Kidney capillary endothelial cell (primary cell): ENCODE measurements at places on chromosomes 11 and 22.

- DNase-seq = peak; percentile 78
Observed at GRCh38 chr22:37747080-37747714, 50.3 kb downstream of the TRIOBP start.

DNA sequence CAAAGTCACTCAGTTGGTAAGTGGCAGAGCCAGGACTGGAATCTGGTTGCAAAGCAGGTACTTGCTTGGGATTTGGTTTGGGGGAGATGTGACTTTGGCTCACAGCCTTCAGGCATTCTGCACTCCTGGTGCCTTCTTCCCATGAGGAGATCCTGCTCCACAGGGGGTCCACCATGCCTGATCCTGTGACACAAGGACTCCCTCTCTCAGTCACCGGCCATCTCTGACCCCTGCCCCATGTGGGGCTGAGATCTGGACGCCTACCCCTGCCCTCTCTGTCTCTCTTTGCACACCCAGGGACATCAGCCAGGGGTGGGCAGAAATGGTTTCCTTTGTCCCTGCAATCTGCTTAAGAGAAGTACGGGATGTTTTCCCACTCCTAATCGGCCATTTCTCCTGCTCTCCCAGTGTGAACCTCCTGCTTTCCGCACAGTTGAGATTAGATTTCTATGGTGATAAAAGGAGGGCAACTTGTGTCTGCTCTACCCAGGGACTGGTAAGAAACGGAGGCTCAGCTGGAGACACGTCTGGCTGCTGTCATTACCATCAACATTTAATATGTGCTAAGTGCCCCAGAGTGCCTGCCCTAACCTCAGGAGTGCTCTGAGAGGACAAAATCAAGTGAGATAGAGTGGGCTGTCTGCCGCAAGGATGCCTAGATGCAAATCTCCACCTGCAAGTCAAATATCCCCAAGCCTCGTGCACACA, 11.1 kb upstream of the FXYD6 start:
- no peak for DNase-seq

- DNase-seq = no peak
Observed at GRCh38 chr22:45469281-45470073, 33.2 kb upstream of the FBLN1 start.

DNA sequence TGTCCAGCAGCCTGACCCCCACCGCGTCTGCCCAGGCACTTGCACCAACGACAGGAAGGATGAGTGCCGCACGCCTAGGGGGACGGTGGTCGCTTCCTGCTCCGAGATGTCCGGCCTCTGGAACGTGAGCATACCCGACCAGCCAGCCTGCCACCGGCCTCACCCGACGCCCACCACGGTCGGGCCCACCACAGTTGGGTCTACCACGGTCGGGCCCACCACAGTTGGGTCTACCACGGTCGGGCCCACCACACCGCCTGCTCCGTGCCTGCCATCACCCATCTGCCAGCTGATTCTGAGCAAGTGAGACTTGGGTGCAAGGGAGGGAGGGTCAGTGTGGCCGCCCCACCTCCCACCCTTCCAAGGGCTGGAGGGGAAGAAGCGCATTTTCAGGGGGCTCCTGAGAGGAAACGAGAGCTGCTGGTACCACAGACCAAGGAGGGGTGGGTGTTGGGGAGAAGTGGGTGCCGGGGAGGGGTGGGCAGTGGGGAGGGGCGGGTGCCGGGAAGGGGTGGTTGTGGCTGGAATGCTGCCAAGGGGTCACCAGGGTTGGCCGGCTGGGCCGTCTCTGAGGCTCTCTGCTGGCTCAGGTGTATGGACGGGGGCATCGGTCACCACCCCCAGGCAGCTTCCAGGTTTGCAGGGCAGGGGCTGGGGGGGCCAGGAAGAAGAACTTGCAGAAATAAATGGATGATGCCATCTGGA, 27.7 kb upstream of the MUC5B start:
- no peak for DNase-seq

GRCh38 chr11:31768749-31769640, 42.1 kb downstream of the PAX6 start:
- no peak for DNase-seq

GRCh38 chr11:124830749-124831148, 30.5 kb upstream of the MSANTD2 start:
- DNase-seq = no peak

GRCh38 chr11:120890609-120891320, 133.1 kb upstream of the TBCEL start:
- DNase-seq = no peak

GRCh38 chr22:37752189-37753087, 55.3 kb upstream of the GCAT start:
- peak; percentile 83 for DNase-seq

GRCh38 chr22:49589301-49589700, 238.4 kb downstream of the BRD1 start:
- DNase-seq = no peak

DNA sequence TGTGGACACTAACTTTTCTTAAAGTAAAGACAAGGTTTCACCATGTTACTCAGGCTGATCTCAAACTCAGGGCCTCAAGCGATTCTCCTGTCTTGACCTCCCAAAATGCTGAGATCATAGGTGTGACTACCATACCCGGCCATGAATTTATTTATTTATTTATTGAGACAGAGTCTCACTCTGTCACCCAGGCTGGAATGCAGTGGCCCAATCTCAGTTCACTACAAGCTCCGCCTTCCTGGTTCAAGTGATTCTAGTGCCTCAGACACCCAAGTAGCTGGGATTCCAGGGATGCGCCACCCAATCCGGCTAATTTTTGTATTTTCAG, 29.7 kb upstream of the PCF11 start:
- DNase-seq = no peak

DNA sequence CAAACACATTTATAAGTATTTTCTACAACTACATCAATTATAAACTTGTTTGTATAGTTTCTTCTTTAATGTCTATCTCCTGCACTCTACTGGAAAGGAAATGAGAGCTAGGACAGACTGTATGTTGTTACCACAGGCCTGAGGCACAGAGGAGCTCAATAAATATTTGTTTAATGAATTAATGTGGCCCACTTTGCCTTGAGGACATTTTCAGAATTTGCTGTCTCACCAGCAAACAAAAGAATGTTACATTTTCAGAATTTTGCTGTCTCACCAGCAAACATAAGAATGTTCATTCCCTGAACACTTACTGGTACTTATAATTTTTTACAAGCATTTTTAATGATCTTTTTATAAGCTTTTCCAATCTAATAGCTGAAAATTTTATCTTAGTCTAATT, 41.9 kb upstream of the WNT7B start:
- DNase-seq = no peak

GRCh38 chr11:127098684-127099083, 98.1 kb upstream of the KIRREL3 start:
- no peak for DNase-seq

DNA sequence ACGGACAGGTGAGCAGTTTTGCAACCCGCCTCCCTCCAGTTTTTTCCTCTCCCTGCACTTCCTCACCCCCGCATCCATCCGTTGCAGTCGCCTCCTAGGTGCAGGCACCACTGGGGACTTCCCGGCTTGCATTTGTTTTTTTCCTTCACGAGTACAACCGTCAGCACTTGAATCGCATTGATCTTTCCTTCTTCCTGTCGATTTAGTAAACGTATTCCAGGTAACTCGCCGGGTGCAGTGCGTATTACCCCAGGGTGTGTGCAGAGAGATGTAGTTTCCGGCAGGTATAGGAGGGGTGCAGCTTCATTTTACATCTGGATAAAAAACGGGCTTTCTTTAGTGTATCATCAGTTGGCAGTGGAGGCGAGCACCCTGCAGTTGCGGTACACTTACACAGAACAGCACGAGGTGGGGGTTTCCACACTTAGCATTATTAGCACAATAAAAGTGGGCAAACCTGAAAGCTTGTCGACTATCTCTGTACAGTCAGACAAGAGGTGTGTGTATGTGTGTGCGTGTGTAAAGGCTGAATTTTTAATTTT, at the start of gene SORL1-AS1:
Gene SORL1-AS1 (minus strand): TSS at position 359 of the 542 bp plus-strand sequence.
- DNase-seq = no peak

- no peak for DNase-seq
Observed at GRCh38 chr11:60500276-60500910, 7.8 kb downstream of the MS4A12 start.

DNA sequence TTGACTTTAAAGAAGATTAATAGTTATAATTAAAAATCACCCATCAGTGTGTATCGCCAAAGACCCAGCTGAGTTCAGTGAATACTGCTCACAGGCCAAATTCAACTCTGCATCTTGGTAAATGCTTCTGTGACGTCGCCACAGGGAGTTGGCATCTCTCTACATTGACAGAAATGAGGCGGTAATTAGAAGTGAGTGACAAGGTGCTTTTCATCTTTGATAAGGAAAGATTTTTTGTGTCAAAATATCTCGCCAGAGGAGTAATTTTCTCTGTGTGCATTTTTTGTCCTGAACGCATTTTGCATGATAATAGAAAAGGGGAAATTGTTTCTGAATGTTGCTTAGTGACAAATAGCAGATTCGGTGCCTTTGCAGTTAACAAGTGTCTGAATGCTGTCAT, 345.8 kb downstream of the CNTN5 start:
- no peak for DNase-seq

DNA sequence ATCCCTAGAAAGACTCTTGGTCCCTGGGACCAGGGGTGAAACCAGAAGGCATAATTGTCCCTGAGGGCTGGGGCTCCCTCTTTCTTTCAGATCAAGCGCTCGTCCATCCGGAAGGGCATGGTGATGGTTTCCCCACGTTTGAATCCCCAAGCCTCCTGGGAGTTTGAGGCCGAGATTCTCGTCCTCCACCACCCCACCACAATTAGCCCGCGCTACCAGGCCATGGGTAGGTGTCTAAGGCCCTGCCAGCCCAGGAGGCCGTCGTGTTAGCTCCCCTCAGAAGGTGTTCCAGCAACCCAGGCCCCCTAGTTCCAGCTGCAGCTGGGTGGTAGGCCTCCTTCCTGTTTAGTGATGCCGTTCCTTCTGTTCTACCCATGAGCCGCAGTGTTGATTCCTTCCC, 21.4 kb downstream of the GTPBP1 start:
- no peak for DNase-seq

- no peak for DNase-seq
Observed at GRCh38 chr22:26822313-26822712, 164.9 kb downstream of the MIAT start.
